ENCODE measurements at places on chromosomes 12 and 14. TPM values are rescaled to one million over a fixed set of nuclear protein-coding genes. Genes with fewer than 3 reads are reported as not detected.

Gene SLC24A4
- total RNA-seq = 0.37 TPM

Gene GLTP
- total RNA-seq = 40.7 TPM

Gene RERG
- total RNA-seq = 10.8 TPM

Gene CCDC88C
- 3.6 TPM for total RNA-seq

Gene PPFIA2
- 0.46 TPM for total RNA-seq

Gene LRIG3
- 80.4 TPM for total RNA-seq

Gene ZNF891
- total RNA-seq = 1.8 TPM

Gene SRGAP1
- 13.2 TPM for total RNA-seq

Gene GLIPR1L1
- not detected for total RNA-seq

Gene C14orf132
- total RNA-seq = 33.2 TPM

DNA sequence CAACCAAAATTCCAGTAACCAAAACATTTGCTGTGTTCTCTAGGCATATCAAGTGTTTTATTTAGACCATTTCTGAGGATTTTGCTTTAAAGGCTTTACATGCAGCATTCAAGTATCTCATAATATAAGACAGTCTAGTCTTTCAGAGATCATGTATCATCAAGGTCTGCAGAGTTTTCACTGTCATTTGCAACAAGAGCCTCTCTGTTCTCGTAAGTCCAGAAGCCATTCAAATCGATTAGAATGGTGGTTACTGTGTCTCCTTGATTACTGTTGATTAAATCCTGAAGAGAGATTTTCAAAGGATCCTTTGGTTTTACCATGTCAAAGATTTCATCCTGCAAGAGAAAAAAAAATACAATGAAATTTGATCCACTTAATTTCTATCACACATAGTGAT lies 36.3 kb downstream of the PPP2R3C start:
- no peak for DNase-seq

DNA sequence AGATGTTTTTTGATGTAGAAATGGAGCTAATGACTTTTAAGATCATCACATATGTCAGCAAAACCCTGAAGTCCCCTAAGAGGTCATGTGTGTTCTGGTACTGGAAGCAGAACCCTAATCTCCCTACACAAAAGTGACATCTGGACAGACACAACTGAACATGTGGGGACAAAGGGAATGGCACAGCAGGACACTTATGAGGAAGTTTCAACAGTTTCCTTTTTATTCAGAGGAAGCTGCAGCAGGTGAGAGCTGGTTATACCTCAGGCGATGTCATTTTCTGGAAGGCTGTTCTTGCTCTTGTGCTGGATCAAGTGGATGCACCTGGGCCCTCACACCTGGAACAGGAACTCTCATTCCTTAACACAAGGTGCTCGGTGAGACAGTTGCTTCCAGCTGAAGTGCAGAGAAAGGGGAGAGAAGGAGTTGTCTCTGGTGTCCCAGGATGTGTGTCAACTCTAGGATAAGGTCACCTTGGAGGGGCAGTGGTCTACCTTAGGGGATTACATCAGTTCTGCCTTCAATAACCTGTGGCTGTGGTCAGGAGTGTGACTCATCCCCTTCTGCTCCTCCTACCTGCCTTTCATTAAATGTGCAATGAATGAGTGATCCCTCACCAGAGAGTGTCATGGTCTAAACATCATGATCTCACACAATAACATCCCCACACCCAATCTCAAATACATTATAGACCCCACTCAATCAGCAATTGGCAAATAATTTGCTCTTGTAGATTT lies 463.4 kb downstream of the TMEM121 start:
- no peak for DNase-seq

DNA sequence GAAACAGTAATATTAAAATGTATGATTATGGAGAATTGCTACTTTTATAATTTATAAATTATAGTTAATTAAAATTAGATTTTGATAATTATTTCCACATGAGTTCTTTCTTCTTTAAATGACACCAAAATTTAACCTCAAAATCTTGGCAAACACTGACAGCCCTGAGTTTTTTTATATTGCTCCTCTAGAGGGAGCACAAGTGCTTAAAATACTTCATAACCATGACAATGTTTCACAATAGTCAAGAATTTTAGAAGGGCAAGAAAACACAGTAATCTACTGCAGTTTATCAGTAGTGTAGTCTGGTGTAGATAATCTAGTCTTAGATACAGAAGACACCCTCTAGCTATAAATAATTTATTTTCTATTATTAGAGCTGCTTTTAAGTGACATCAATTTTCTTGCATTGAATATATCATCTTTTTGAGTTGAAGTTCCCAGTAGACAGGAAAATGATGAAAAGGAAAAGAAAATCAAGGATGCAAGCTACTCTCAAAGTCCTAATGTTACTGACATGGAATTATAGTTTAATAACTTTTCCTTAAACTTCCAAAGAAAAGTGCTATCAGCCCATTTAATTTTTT lies 14.3 kb upstream of the PTGER2 start:
- DNase-seq = no peak

DNA sequence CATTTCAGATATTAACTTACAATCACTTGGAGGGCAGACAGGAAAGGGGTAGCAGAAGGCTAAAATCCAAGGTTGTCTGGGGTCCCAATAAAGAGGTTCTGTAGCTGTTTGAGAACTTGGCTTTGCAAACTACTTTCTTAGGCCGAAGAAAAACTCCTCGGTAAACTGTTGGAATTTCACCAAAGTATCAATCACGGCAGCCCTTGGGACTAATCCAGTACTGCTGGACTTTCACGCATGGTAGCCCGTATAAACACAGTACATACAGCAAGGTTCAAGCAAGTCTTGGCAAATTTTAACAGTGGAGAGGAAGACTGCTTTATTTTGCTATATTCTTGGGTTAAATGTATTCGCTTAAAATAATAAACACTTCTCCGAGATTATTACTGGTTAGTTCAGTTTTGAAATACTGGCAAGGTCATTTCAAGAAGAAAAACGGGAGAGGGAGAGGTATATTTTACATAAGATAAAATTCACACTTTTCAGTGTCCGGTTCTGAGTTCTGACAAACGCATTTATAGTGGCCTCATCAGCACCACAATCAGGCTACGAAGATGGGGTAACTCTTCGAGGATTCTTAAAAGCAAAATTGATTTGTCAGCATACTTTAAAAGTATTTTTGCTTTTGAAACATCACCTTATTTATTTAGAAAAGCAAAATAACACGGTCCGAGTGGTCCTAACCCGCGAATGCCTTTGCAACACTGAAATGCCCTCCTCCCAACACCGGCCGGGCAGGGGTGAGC lies 1.3 kb downstream of the SETD3 start:
- no peak for DNase-seq

GRCh38 chr14:71942904-71943694 lies 10.9 kb downstream of the RGS6 start:
- DNase-seq = no peak

- DNase-seq = no peak
Measured at GRCh38 chr14:94393474-94393873, 5.1 kb upstream of the SERPINA1 start.

DNA sequence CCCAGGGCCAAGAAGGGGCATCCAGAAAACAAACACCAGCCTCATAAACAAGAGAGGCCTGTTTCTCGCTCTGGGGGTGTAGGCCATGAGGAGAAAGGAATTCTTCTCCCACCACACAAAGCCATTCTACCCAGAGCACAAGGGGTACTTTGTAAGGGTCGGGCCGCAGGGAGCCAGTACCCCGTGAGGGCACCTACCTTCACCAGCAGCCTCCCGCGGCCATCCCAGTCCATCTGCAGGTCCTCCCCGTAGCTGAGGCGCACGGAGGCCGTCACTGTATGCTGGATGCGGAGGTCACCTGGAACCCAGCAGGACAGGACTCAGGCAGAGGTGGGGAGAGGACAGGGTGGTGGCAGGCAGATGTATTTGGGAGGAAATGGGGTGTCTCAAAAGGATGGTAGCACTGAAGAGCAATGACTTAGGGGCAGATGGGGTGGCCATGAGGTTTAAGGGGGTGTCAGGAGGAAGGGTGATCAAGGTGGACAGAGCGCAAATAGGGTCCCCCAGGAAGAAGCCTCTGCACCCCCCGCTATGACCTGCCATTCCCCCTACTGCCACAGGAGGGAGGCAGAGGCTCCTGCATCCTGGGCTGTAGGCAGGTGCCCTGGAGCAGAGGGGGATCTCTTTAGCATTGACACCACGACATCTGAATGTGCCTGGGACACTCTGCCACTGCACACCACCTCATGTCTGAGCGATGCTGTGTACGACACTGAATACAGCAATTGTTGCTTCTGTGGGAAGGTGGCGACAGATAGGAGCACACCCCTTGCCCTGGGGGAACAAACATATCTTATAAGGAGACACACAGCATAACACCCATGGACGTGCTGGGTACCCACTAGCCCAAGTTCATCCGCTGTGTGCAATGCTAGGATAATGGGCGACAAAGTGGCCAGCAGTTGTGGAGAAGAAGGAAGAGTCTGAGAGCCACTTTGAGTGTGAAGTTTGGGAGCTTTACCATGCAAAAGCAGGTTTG lies 61.4 kb downstream of the VWF start:
- no peak for DNase-seq

GRCh38 chr12:51749206-51749985 lies 99.1 kb downstream of the FIGNL2 start:
- no peak for DNase-seq

DNA sequence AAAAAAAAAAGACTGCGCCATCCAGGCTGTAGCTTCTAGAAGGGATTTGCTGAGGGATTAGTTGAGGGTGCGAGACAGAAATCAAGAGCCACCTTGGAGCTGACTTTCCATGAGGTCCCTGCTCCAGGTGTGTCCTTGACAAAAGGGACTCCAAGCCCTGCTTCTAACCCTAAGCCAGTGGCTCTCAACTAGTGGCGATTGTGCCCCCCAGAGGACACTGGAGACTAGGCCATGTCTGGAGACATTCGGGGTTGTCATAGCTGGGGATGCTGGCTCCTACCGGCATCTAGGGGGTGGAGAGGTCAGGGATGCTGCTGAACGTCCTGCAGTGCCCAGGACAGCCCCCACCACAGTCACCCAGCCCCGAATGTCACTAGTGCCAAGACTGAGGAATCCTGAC lies 40.6 kb downstream of the SPRING1 start:
- no peak for DNase-seq

DNA sequence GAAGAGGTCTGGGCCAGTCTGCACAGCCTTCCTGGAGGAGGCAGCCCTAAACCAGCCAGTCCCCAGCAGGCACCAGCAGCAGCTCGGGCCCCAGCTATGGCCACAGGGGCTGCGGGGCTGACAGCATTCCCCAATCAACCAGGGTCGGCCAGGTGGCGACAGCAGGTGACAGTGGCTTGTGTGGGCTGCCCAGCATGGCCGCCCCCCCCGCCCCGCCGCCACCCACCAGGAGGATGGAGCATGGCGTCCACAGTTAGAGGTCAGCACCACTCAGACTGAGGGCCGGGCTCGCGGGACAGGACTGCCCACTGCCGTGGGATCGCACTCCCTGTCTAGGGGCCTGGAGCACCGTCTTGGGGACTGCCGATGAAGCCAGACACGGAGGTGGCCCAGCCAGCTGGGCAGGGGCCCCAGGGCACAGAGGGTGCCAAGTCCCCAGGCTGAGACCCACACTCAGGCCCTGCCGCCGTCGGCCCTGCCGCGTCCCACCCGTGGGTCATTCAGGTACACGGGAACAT lies 15.0 kb downstream of the AKT1 start:
- DNase-seq = no peak

- peak; percentile 53 for DNase-seq
Measured at GRCh38 chr12:122079532-122080081, 1.1 kb downstream of the MLXIP start.

DNA sequence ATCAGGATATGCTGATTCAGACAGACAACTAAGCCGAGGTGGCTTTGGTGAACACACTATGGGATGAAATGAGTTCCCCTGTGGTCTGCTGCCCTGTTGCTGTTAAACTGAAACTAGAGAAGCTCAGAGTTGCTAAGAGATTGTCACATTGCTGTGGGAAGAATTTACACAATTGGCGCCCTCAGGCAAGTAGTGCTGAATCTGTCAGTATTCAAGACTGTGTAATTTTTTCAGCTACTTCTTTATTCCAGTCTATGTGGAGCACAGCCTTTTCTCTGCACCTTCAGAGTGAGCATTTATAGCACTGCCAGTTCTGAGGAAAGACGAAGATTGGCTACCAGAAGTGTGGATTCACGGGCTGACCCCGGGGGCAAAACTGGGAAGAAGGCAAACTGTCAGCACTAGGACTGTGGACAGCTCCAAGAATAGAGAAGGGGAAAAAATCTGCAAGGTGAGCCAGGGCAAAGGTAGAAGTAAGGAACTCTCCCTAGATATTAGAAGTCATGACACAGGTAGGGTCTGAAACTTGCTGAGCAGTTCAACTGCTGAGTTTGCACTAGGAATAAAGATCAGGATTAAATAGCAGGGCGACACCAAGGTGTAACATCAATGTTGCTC lies 218.8 kb upstream of the TMPO start:
- no peak for DNase-seq

- no peak for DNase-seq
Measured at GRCh38 chr12:6652391-6652790, 5.2 kb upstream of the ACRBP start.

- peak; percentile 69 for DNase-seq
Measured at GRCh38 chr12:3600951-3601350, 109.9 kb downstream of the PRMT8 start.

GRCh38 chr12:12331244-12331771 lies 18.7 kb downstream of the MANSC1 start:
- DNase-seq = no peak

DNA sequence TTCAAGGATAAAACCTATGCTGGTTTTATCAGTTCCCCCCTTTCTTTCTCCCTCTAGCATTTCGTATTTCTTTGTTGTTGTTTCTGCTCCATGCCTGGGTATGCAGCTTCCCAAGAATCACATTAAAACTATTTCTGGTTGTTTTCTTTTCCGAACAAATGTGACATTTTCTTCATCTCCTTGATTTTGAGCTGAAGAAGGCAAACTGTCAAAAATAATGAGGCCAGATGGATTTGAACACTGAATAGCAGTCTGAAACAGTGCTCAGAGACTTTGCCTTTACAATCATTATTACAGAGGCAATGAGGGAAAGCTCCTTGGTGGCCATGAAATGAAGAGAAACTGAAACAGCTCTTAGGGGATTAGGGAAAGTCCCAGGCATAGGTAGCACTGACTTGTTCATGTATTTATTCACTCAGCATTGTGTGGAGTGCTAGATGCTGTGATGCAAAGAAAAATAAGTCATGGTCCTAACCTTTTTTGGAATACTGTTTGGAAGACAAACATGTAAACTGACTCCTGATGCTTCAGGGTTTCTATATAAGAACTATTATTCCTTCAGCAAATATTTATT lies 319.5 kb downstream of the FUT8 start:
- DNase-seq = no peak

DNA sequence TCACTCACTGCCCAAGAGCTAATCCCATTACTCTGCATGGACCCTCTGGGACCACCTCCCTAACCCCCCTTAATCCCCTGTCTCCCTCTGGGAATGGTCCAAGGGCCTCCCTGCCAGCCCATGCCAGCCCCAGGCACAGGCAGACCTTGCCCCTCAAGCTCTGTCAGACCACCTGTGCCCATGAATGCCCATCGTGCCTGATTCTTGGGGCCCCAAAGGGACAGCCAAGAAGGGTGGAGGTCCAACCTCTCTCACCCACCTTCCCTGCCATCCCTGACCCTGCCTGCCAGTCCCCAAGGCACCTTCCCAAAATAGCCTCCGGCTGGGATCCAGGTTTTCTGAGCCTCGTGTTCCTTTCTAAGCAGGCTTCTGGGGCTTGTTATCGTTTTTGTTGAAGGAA lies 20.8 kb upstream of the VSX2 start:
- no peak for DNase-seq

- DNase-seq = no peak
Measured at GRCh38 chr12:65557438-65558181, 266.7 kb upstream of the HMGA2 start.

- no peak for DNase-seq
Measured at GRCh38 chr12:79420146-79420618, 270.6 kb downstream of the PAWR start.

- DNase-seq = no peak
Measured at GRCh38 chr14:105039458-105040205, 18.7 kb upstream of the CDCA4 start.

All from chondrocyte (in vitro differentiated cells).